ENCODE measurements at places on chromosomes 1 and 21.

DNA sequence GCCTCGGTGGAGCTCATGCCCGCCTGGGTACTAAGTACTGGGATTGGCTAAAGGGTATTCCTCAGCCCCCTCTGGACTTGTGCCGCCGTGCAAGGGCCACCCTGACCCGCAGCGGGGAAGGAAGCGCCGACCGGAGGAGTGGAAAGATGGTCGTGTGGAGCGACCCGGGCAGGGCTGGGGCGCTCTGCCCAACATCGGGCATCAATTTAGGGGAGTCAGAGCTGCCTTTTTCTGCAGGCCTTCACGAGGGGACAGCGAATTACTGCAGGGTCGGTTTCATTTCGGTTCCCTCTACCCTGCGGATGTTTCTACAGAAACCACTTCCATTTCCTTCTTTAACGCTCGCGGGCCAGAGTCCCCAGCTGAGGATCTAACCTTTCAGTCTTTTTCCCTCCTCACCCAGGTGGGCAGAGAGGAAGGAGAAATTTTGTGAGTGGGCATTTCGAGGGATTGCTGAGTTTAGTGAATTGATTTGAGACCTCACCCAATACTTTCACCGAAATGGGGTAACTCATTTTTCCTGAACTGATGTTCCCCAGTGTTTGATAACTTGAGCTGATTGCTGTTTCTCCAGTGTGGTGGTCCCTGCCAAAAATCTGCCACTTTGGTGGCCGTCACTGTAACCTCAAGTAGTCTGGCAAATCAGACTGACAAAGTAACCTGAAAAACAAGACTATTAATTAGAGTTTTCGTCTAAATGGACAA lies 1.1 kb downstream of the TOR1AIP1 start:
- DNase-seq: no peak

DNA sequence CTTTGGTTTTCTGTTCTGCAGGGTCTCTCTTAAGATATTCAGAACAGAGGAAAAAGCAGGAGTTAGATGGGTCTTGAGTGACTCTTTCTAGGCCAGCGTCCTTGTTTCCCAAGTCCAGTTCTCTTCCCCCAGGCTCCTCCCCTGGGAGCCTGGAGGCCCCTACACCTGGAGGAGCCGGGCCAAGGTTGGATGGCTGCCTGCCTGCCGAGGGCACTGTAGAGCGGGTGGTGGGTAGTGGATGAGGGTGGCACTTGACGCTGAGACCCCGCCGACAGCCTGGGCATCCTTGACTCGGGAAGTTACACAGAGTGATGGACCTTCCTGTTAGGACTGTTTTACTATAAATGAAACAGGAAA lies 17.4 kb upstream of the KANK4 start:
- DNase-seq: no peak

- no peak for DNase-seq
Measured at GRCh38 chr1:230170153-230170547, 103.1 kb downstream of the GALNT2 start.

GRCh38 chr1:230005040-230005439 lies 62.0 kb upstream of the GALNT2 start:
- no peak for DNase-seq

DNA sequence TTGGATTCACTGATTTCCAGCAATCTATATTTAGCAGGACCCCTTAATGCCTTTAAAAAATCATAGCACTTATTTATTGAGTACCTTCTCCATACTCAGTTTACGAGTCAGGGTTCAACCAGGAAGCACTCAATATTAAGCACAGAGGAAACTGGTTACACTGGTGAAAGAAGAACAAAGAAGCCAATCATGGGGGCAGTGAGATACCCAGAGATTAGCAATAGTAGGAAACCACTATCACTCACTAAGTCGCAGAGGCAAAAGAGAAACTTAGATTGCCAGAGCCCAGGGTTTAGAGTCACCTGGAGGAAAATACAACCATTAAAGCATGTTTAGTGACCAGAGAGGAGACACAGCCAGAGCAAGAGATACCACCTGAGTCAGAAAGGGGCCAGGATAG lies 670.5 kb upstream of the USP24 start:
- no peak for DNase-seq

GRCh38 chr1:28796352-28797211 lies 15.4 kb upstream of the OPRD1 start:
- no peak for DNase-seq

DNA sequence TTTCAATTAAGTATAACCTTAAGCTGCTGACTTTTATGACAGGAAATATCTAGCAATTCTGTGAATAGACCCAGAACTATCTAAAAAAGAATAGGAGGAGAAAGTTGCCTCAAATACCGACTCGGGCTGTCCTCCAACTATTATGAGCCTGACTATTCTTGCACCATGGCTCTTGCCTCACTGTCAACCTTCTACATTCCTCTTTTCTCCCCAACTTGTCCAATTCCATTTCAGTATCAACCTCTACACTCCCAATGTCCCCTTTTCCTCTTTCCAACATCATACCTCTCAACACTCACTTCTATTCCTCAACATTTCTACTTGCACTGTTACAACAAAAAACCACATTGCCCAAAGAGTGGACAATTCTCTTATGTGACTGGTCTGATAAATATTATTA lies 2.3 kb downstream of the ZZZ3 start:
- DNase-seq: no peak

DNA sequence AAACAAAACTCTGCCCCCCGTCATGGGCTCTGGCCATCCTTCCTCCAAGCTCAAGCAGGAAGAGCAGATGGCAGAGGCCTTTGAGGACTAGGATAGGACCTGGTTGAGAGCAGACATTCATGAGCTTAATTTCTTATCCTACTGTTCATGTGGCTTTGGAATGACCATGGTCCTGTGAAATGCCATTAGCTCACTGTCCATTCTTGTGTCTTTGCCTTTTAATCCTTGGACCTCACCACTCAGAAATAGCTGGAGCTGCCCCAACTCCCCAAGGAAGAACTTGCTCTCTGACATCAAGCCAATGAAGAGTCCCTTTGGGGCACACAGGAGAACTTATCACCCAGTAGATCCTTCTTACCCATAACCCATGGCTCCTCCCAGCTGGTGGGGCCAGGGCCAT lies 11.6 kb upstream of the FAM20B start:
- DNase-seq: no peak

GRCh38 chr1:177423090-177423489 lies 252.3 kb downstream of the BRINP2 start:
- DNase-seq: peak; percentile 66

- no peak for DNase-seq
Measured at GRCh38 chr21:37392441-37392840, 25.9 kb downstream of the DYRK1A start.

DNA sequence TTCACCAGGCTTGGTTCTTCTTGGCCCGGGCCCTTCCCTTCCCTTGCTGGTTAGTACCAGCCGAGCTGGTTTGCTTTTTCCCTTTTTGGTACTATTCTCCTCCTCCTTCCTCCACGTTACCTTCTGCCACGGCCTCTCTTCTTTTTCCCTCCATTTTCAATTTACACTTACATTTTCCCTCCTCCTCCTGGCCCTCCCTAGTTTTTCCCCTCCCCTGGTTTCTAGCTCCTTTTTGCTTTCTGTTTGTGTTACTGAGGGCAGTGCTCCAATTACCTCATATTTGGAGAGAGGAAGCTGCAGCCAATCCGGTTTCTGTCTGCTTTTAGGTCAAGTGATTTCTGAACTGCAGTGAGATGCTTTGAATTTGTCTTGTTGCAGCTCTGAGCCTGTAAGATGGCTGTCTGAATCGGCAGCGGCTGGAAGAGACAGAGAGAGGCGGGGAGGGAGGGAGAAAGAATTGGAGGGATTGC lies 63.7 kb downstream of the MACF1 start:
- DNase-seq: no peak

DNA sequence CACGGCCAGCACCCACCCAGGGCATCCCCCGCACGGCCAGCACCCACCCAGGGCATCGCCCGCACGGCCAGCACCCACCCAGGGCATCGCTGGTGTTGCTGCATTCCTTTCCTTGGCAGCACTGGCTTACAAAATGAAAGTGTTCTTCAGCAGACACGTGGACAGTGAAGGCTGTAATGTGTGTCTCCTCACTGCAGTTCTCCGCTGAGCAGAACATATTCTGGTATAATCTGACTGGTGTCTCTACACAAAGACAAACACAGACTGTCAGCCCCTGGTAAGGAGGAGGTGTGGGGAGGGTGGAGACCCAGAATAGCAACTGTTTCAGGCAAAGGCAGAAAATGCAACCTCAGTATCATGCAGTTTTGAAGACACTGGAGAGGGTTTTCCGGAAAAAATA lies 7.3 kb downstream of the LYPD8 start:
- DNase-seq: no peak

DNA sequence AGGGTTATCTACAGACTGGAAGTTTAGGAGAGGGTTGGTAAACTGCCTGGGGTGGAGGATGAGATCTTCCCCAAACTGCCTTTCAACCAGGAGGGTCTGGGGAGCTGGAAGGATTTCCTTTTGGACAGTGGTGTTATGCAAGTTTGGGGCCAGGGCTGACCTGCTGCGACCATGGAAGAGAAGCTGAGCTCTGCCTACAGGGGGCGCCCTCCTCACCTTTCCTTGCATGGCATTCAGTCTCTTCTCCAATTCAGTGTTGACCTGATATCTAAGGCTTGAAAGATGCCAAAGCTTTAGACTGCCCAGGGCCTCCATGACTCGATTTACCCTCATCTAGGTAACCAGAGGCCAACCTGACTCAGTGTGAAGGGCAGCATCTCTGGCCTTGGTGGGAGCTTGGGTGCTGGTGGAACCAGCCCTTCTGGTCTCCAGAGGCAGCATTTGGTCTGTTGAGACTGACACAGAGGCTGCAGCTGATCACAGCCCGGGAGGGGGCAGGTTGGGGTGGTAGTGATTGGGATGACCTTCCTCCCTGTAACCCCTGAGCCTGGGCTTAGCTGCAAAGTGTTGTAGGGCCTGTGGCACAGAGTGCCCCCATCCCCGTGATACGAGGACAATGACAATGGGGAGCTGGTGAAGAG lies 170.0 kb downstream of the GRIK3 start:
- no peak for DNase-seq
